ENCODE measurements at places on chromosomes 7 and 10. TPM values are rescaled to one million over a fixed set of nuclear protein-coding genes. Genes with fewer than 3 reads are reported as not detected.

The IFIT1 gene
- total RNA-seq, result 3.5 TPM

The ZNF282 gene
- 31.9 TPM for total RNA-seq

The PDK4 gene
- not detected for total RNA-seq

The PTN gene
- not detected for total RNA-seq

The ZNF804B gene
- not detected for total RNA-seq

The SEC61G gene
- total RNA-seq, result 159 TPM

The NPTX2 gene
- not detected for total RNA-seq

The GPR85 gene
- total RNA-seq, result not detected

The MNX1 gene
- 0.14 TPM for total RNA-seq

The STEAP1 gene
- total RNA-seq, result not detected

The PSD gene
- 1.6 TPM for total RNA-seq

The CPA2 gene
- not detected for total RNA-seq

The METTL27 gene
- 2.7 TPM for total RNA-seq

The SLC13A1 gene
- 0.05 TPM for total RNA-seq

The CTAGE8 gene
- 0.98 TPM for total RNA-seq

All from T-helper 2 cell treated with Interferon-gamma antibody and Interleukin-4, amounts not matched to agents 100 ng/mL and 5 ng/mL, for 36 hours (primary cell).